Cardiac fibroblast (primary cell): ENCODE measurements at places on chromosomes 6 and 20.

DNA sequence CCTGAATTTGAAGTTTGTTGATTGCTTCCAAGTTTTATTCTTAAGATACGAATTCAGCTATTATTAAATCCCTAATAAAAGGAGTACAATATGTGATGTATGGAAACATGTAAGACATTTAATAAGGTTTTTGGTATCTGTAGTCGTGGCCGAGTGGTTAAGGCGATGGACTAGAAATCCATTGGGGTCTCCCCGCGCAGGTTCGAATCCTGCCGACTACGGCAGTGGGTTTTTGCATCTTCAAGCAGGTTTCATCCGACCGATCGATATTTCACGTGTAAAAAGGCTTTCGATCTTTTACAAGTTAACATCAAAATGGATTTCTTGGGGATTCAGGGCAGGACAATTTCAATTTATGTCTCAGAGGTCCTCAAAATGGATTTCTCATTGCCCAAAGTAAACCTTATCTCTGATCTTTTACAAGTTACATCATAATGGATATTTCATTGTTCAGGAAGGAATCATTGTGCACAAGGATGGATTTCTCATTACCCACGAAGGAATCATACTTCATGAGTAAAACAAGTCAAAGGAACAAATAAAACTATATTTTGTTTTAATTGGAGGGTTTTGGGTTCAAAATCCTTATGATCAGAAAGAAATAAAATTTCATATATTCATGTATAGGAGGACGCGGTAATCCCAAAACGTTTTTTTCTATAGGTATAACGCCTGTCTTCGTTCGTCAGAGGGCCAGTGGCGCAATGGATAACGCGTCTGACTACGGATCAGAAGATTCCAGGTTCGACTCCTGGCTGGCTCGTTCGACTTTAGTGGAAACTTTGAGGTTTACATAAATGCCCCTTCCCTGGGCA is 37.3 kb upstream of the BTN3A2 start:
- peak; percentile 93 for DNase-seq

DNA sequence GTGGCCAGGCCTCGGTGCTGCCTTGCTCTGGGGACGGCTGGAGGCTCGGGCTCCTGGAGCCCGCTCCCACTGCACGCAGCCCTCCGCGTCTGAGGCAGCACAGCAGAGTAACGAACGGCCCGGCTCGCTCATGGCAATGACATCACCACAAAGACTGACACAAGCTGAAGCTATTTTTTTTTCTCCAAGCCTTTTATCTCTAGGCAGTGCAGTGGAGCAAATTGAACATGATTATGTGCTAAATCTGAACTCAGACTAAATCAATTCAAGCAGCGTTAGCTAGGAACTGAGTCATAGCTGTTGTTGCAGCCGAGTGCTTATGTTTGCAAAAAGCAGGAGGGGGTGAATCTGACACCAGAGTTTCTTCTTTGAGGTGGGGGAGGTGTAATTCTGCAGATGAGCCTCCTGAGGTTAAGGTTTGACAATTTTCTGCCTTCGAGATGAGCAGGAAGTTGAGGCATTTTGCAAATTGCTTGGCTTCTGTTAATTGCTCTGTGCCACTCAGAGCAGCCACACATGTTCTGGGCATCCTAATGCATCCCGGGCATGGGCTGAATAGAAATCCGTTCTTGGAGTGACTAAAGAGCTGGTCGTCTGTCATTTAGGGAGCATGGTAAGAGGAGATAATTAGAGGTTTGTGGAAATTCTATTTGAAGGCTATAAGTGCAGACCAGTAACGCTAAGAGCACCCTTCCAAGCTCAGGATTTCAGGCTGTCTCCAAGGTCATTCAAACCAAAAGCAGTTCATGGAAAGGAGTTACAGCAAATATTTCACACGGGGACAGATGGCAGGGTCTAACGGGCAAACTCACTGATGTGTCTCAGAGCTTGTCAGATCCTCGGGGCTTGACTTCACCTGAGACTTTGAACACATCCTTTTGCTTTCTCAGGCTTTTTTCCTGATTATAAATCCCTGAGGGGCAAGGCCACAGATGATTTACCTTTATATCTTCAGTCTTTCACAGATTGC is 155.1 kb upstream of the ENPP5 start:
- peak; percentile 37 for DNase-seq

DNA sequence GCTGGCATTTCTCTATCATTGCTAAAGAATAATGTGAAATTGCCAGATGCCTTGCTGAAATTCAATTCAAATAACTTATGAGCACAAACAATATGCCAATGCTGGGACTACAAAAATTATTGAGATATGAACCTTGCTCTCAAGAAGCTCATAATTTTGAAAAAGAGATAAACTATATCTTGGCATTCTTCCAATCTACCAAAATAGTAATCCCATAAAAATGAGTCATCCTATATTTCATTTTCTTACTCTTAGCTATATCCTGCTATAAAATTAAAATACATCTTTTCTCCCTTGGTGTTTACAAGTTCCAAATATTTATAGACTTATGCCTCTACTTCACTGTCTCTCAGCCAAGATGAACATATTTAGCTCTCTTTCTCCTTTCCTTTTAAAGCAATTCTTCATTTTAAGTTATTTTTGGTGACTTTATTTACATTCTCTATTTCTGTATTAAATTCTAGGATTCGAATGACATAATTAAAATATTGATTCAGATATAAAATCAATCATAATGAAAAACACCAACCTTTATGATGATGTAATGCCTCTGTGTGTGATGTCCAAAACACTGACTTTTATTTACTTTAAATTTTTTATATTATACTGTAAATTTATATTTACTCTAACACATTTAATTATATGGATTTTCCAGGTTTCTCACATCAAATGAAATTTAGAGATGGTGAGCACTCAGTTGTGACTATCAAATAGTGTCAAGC is 152.6 kb downstream of the CDK19 start:
- DNase-seq: peak; percentile 17

DNA sequence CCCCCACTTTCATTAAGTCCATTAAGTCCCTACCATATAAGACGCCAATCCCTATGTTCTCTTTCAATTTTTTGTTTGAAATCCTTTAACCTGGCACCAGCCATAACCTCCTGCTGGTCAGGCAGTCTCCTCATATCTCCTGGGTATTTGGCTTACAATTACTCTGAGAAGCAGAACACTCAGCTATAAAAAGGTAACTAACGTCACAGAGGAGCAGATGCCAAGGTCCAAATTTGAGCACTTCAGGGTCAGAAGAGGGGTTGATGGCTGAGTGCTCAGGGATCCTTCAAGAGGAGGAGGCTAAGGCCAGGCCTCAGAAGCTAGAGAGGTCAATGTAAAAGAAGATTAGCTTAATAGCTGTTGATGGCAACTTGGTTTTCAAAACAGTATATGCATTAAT is 22.3 kb upstream of the RCAN2 start:
- no peak for DNase-seq

DNA sequence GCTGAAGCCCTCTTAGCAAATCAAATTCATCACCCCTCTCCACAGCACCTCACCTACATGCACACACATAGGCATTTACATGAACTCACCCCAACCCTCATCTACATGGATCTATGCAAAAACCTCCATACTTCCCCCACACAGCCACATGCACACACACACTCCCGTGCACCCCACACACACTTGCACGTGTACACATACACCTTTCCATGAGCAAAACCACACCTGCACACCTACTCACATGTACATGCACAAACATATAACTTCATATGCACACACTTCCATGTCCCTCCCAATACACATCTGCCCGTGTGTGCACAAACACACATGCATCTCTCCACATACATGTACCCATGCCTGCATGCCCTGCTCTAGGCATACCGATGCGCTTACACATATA is 23.3 kb downstream of the CST5 start:
- DNase-seq: no peak

DNA sequence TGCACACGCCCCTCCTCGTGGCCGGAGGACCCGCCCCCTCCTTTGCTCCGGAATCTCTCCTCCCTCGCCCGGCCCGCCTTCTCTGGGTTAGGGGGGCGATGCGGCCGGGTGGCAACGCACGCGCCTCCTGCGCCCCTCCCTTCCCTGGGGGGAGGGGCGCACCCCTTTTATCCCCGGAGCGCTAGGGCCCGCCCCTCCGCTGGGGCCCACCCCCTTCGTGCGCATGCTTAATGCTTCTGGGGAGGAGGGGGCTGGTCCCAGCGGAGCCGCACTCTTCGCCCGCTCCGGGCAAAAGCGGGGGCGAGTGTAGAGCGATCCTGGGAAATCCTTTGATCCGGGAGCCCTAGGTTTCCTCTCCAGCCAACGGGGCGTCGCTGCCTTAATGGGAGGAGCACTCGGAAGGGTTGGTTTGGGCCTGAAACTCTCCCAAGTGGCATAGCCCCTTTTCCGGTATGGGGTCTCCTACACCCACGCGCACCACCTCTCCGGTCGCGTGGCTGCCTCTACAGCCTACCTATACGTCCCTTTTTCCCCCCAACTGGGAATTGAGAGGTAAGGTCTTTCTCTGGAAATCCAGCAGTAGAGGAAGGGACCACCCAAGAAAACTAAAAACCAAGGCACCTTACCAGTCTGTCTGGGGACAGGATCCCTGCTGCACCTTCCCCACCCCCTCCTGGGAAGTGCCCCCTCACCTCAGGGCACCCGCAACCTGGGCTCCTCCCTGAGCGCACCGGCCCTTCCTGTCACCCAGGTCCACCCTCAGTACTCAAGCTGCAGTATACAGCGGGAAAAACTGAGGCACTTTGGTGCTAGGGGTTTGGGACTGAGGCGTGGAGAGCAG is 2.1 kb downstream of the SOX12 start:
- DNase-seq: peak; percentile 96
